ENCODE measurements at places on chromosomes 13 and 19.

DNA sequence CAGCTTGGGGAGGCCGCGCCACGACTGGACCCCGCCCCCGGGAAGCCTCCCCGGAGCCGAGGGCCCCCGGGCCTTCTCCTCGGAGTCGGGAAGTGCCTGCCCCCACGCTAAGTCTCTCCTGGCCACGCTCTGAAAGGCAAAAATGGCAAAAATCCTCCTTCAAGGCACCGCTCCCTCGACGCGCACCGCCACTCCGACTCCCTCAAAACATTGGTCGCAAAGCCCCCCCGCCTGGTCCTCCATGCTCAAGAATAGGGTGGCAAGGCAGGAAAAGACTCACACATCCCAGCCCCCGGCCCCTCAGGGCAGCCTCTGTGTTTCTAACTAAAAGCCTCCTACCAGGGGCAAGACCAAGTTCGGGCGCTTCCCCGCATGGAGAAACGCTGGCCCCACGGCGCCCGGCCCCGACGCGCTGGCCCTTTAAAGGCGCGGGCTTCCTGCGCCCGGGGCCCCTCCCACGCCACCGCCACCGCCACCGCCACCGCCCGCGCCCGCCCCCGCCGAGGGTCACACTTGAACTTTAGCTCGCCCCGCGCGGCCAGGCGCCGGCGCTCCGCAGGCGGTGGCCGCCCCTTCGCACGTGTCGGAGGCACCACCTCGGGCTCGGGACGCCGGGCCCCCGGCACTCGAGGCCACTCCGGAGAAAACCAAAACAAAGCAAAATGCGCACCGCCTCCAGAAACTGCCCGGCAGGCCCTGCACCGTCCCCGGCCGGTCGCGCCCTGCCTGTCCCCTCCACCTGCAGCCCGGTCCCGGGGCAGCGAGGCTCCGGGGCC is 1.9 kb downstream of the FOXO1 start:
- DNase-seq = peak; percentile 59

GRCh38 chr19:43474986-43475705 is 9.7 kb upstream of the LYPD3 start:
- peak; percentile 93 for DNase-seq

- DNase-seq = no peak
Observed at GRCh38 chr13:25421612-25422011, 49.8 kb downstream of the ATP8A2 start.

DNA sequence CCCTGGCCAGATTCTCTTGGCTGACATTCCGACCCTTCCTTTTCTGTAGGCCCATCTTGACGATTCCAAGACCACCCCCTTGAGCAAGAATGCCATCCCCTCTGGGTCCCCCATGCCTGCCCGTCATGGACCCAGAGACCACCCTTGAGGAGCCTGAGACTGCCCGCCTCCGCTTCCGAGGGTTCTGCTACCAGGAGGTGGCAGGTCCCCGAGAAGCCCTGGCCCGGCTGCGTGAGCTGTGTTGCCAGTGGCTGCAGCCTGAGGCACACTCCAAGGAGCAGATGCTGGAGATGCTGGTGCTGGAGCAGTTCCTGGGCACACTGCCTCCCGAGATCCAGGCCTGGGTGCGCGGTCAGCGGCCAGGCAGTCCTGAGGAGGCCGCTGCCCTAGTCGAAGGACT is 978 bp downstream of the ZNF446 start:
- no peak for DNase-seq

GRCh38 chr19:56611288-56611687 is 16.2 kb downstream of the ZNF71 start:
- DNase-seq = no peak

DNA sequence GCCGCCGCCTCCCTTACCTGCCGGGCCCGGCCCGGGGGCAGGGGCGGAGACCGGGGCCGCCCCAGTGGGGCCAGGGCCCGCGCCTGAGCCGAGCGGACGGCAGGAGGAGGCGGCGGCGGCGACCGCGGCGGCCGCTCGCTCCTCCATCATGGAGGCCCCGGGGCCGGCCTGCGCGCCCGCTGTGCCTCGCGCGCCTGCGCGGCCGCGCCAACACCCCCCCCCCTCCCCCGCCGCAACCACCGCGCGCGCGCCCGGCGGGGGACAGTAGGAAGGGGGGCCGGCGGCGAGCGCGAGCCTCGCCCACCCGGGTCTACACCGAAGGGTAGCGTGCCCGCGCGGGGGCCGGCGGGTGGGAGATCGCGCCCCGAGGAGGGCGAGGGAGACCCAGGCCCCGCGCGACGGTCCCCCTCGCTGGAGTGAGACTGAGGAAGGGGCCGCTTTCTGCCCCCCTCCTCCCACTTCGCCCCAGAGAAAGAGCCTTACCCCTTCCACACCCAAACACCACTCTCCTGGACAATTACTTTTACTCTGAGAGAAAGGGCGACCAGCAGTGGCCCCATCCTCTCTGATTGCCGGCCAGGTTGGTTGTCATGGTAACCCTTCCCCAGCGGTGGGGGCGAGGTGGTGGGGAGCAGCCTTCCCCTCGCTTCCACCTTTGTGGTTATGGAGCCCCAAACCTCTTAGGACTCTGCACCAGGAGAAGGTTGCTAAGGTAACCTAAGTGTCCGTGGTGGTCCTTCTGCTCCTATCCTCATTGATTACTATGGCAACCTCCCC is at the start of gene STRN4:
Gene STRN4 (minus strand): TSS at position 170 of the 777 bp plus-strand sequence. CDS start 20 bp downstream, at position 150.
- DNase-seq = peak; percentile 63

DNA sequence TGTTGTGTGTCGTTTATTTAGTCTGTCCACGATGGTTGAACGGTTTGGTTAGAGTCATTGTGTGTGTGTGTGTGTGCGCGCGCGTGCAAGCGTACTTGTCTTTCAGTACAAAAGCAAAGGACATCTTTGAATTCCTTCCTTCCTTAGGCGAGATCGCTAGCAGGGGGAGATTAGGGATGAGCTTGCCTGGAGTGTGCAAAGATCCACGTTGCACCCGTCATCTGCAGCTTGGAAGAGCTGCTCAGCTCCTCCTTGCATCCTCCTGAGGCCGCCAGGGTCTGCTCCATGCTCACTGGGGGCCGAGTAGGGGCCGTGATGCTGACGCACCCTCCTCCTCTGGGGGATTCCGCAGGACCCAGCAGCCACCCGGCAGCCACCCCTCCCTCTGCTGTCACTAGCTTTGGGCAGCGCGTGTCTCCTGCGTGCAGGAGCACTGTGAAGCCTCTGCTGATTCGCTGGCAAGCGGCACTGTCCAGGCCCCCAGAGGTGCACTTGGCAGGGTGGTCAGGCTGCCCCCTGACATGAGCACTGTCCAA is 137.3 kb downstream of the KDM4B start:
- no peak for DNase-seq

DNA sequence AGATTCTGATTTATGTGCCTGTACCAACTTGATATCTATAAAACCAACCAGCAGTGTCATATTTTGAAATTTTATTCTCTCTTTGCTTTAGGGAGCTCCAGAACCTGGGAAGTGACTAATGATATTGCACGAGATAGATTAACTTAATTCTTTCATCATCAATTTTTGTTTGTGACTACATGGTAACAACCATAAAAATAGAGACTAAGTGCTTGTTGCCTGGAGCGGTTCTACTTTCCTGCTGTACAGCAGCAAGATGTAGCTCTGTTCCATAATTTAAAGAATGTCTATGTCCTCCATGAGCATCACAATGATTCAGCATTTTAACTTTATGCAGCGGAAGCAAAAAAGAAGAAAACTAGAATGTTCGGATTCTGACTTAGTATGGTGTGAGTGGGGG is 275.6 kb downstream of the KLF5 start:
- DNase-seq = no peak

DNA sequence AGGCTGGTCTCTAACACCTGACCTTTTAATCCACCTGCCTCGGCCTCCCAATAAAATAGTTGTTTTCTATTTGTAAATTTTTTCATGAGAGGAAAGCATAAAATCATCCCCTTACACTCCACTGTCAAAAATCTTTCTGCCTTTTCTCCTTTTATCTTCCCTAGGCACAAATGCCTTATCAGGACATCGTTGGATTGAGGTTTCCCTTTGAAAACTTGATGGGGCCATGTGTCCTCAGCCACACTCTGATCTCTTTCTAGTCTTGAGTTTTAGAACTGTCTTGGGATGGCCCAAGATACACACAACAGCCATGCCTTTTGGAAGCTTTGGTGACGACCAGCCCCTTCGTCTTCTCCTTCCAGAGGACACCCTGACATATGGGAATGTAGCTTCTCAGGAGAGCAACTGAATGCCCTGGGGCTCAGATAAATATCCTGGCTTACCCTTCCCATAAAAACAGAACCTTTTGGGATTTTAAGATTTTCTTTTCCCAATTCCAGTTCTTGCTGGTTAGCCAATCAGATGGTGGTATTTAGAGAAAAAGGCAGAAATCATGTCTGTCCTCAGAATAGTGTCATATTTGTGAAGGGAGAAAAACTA is 112.4 kb downstream of the ZNF429 start:
- DNase-seq = no peak

DNA sequence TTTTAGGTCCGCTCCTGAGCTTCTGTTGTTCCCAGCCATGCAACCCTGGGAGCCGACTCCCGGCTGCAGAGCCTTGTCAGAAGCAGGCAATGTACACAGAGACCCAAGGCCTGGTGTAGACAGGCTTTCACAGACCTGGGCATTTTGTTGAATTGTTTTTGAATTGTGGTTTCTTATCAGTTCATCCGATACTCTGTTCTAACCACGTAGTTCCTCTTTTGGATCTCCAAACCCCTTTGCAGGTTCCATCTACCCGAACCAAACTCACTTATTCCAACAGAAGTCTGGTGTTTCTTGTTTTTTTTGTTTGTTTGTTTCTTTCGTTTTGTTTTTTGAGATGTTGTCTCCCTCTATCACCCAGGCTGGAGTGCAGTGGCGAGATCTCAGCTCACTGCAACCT is 6.3 kb upstream of the NLRP2 start:
- no peak for DNase-seq

DNA sequence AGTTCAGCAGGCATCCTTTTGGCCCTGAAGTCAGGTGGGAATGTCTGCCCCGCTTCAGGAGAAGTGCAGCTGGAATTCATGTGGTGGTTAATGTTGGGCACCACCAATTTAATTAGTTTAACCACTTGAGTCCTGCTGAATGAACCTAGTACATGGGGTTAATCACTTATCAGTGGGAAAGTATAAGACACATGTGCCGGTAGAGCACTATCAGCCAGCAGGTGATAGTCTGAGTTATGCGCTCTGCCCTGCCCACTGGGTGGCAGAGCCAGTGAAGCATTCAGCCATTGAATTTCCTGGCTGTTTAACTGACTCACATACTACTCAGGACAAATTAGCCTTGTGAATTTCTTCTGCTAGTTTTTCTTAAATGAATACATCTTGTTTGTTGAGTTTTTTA is 789.7 kb upstream of the PRR20A start:
- DNase-seq = no peak

DNA sequence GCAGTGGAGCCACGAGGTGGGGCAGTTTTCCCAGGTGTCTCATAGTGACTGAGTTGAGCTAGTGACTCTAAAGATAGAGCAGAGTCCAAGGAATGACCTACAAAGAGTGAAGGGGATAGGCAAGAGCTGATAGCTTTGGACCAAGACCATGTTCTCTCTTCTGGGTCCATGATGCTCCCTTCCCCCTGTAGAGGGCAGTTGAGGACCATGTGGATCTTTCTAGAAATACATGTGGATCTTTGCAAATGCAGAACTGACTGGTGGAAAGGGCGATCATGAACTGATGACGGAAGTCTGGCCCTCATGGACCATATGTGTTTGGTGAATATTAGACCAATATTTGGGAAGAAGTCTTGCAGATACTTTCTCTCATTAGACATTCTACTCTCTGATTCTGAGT is 6.9 kb downstream of the PSG1 start:
- DNase-seq = no peak

DNA sequence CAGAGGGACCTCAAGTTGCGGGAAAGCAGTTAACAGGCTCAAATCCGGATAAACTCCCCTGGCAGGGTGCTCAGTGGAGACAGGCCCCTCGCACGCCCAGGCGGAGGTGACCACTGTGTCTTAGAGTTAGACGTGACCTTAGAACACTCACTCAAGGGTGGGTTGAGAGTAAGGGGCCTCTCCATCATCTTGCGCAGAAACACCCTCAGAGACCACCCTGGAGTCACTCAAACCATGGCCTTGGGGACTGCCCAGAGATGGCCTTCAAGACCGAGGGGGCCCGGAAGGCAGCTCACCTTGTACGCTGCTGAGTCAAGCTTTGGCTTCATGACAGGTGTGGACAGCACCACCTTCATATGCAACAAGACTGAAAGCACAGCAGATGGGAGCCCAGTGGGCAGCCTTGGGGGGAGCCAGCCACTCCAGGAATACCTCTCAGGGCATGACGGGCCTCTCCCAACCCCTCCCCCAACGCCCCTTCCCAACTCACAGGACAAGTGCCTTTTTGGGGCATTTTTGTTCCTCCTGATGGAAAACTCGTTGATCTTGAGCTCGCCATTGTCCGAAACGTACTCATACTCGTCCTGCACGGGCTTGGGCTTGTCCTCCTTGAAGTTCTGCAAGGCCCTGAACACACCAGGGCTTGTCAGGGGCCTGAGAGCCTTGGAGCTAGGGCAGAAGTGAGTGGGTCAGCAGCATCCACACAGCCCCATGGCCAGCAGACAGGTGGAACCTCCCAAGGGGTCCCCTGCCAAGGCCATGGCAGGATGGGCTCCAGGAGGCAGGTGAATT is 229.2 kb downstream of the TUBA3C start:
- no peak for DNase-seq

DNA sequence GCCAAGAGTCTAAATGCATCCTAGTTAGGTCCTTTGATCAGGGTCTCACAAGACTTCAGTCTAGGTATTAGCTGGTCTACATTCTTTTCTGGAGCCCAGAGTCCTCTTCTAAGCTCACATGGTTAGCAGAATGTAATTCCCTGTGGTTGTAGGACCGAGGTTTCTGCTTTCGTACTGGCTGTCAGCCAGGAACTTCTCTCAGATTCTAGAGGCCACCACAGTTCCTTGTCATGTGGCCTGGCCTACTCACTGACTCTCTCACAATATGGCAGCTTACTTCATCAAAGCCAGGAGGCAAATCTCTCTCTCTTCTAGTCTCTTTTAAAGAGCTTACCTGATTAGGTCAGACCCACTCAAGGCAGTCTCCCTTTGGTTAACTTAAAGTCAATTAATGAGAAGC is 82.9 kb downstream of the POU4F1 start:
- DNase-seq = no peak

- no peak for DNase-seq
Observed at GRCh38 chr13:27806744-27807387, 14.6 kb downstream of the GSX1 start.

DNA sequence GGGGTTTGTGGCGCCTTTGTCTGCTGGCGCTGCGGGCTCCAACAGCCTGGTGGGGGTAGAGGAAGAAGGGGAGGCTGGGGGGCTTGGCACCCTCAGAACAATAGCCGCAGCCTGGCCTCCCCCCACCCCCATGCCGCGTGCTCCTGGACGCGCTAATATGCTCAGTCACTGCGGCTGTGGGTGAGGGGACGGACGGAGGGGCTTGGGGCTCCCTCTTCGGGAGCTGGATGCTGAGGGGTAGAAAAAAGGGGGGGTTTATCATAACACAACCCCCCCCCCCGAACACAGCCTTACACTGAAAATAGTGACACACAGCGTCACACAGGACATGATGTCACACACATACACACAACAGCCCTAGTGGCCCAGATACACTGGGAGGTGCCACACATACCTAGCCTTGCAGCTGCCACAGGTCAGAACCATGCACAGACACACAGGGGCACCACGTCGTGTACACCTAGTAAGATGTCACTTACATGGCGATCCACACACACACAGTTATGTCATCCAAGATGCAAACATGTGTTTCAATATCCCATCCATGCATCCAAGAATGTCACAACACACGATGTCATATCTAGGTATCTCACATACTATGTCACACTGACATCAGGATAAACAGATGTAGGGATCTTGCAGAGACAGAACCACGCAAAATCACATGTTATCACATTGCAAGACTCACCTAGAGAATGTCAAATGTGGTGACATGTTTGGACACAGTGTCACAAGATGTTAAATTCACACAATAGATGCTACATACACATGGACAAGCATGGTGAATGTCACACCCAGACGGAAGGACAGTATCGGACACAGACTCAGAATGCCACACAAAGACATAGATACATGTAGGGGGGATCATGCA is 806 bp downstream of the MAST1 start:
- no peak for DNase-seq

Data from activated CD4-positive, alpha-beta T cell treated with anti-CD3 and anti-CD28 coated beads for 4 hours (primary cell).